ENCODE measurements at places on chromosomes 3 and 15. TPM values are rescaled to one million over a fixed set of nuclear protein-coding genes. Genes with fewer than 3 reads are reported as not detected.

DNA sequence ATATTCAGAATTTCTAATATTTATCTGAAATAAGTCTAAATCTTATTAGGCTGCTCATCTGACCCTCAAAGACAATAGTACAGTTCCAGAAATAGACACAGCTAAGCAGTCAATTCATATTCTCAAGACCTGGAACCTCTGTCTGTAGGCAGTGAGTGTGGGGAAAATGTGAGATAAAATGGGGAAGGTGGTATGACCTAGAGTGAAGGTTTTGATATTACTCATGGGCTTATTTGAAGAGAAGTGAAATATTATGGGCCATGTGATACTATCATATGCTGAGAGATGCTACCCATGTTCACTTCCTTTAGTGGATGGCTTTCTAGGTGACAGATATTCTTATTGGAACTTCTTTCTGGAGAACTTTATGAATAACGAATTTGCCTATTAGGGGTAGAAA is 33.5 kb downstream of the TGFBR2 start:
- DNase-seq, result no peak
- 0 out of 2 replicates have a peak, but pooled peaks cover 2% of the 10 kb centered on the region for H3K36me3 ChIP-seq
- no peak overlapping the region for H3K4me3 ChIP-seq

- H3K4me3 ChIP-seq, result no peak overlapping the region
- no peaks in the 10 kb centered on the region for H3K36me3 ChIP-seq
- H3K27ac ChIP-seq, result no peak overlapping the region
- no peak for DNase-seq
Observed at GRCh38 chr15:88104357-88104756, 152.2 kb downstream of the NTRK3 start.

DNA sequence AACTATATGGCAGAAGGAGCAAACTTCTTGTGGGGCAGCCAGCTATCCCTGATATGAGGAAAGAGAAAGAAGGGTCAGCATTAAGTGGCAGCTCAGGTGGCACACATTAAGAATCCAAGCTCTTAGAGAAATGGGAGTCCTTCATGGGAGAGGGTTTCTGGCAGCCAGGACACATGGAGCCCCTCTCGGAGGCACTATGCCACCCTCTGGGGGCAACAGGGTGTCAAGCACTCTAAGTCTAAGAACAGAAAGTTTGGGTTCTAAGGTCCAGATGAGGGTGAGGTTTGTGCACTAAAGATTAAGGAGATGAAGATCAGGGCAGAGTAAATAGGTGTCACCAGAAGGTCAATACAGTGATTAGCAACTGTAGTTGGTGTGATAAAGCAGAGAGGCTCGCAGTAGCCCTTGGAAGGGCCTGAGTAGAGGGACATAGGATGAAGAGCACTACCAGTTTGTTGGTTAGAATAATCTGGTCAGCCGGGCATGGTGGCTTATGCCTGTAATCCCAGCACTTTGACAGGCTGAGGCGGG is 89.3 kb downstream of the ST6GAL1 start:
- H3K36me3 ChIP-seq, result peaks cover 4% of the 10 kb centered on the region
- no peak overlapping the region for H3K27ac ChIP-seq
- DNase-seq, result peak; percentile 34
- no peaks in the 10 kb centered on the region for H3K27me3 ChIP-seq
- no peaks in the 10 kb centered on the region for H3K4me1 ChIP-seq

GRCh38 chr15:75327005-75327404 is 8.9 kb upstream of the COMMD4 start:
- no peak overlapping the region for H3K4me3 ChIP-seq
- no peaks in the 10 kb centered on the region for H3K27me3 ChIP-seq
- H3K27ac ChIP-seq, result no peak overlapping the region

DNA sequence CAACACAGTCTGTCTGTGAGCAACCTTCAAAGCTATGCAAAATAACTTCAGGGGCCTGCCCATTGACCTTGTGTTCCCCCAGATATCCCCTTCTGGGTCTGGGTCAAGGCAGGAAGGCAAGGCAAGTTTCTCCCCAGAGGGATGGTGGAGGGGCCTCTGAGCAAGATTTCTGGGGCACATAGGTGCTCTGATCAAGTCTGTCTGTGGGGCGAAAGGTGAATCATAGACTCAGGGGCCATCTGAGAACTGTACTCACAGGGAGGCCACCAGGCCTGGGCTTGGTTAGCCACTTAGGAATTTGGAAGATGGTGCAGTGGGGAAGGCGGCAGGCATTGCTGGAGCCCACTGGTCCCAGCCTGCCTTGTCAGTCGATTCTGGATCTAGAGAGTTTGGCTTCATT is 92.4 kb downstream of the MINAR1 start:
- no peak for DNase-seq
- no peak overlapping the region for H3K4me3 ChIP-seq
- H3K36me3 ChIP-seq, result no peaks in the 10 kb centered on the region
- no peaks in the 10 kb centered on the region for H3K27me3 ChIP-seq

GRCh38 chr3:169146866-169147237 is 516.7 kb downstream of the MECOM start:
- no peak overlapping the region for H3K27ac ChIP-seq
- no peak for DNase-seq
- H3K36me3 ChIP-seq, result no peaks in the 10 kb centered on the region

GRCh38 chr15:65363306-65363705 is 14.5 kb downstream of the IGDCC3 start:
- no peak overlapping the region for H3K4me3 ChIP-seq
- DNase-seq, result no peak
- peaks cover 44% of the 10 kb centered on the region for H3K27me3 ChIP-seq
- no peaks in the 10 kb centered on the region for H3K36me3 ChIP-seq
- H3K4me1 ChIP-seq, result peaks cover 65% of the 10 kb centered on the region

DNA sequence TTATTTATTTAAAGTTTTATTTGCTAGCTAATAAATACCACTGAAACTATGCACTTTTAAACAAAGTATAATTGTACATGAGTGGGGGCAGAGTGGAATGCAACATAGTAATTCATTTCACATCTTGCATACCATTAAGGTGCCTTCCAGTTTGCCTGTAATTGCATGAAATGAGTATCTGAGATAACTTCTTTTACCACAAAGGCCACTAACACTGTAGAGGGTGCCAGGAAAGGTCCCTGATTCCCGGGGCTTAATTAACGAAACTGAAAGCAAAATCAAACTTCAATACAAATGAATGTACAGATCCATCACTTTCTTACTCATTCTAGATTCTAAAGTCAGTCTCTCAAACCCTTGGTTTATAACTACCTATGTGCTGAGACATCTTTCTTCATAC is 2.1 kb downstream of the CD47 start:
- no peaks in the 10 kb centered on the region for H3K4me1 ChIP-seq
- peaks cover 42% of the 10 kb centered on the region for H3K27me3 ChIP-seq
- H3K4me3 ChIP-seq, result no peak overlapping the region
- no peaks in the 10 kb centered on the region for H3K36me3 ChIP-seq
- no peak for DNase-seq

- H3K27ac ChIP-seq, result no peak overlapping the region
- no peaks in the 10 kb centered on the region for H3K36me3 ChIP-seq
- no peaks in the 10 kb centered on the region for H3K27me3 ChIP-seq
- DNase-seq, result no peak
Observed at GRCh38 chr3:179268400-179269051, 17.6 kb upstream of the KCNMB3 start.

DNA sequence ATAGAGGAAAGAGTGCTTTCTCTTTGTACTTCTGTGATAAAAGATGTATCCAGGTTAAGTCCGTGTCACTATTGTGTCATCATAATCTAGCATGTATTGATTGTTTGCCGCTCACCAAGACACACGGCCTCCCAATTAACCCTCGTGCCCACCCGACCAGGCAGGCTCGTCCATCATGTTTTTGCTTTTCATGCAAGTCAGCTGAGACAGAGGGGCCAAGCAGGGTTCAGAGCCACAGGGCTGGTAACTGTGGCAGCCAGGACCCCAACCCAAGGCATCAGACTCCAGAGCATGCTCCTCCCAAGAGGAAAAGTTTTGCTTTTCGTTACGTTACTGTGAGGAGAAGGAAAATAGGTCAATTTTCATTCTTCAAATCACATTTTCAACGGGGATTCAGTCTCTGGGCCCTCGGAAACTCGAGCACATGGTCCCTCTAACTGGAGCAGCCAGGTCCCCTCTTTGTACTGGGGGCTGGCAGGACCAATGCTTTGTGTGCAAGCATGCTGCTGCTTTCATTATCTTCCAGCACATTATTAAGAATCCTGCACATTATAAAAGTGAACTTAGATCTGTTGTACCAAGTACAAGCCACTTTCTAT is 161.1 kb upstream of the TOPAZ1 start:
- H3K4me3 ChIP-seq, result no peak overlapping the region
- H3K27ac ChIP-seq, result no peak overlapping the region

DNA sequence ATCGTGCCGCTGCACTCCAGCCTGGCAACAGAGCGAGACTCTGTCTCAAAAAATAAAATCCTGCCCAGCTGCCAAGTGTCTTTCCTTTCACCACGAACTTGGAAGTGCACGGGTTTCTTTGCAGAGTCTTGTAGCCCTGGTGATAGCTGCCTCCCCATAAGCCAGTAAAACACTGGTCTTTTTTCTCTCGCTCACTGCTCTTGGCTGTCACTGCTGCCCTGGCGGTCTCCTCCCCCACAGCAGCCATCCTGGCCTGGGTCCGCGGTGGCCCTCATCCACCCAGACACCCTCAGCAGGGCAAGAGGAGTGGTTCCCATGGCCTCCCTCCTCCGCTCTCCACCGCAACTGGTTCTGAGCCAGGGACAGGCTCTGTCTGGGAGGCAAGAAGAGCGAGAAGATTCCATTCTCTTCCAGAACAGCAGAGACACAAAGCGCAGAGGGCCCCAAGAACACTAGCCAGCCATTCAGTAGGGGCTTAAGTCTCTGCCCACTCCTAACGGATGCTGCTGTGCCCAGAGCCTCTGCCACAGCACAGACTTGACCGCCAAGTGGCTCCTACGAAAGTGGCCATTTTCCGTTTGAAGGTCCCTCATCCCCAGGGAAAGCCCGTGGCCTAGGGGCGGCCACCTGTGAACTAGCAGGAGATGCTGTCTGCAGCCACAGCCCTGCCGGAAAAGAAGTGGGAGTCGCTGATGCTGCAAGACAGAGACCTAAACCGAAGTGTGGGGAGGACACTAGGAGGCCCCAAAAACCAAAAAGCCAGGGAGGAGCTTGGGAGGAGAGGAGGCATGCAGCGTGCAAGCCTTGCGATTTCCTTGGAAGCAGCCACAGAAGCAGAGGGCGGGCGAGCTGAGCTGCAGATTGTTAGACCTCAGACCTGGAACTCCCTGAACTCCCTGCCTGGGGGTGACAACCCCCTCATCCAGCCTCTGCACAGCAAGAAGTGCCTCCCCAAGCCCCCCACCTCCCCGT is 44.1 kb downstream of the KLHL25 start:
- H3K4me1 ChIP-seq, result peaks cover 61% of the 10 kb centered on the region
- no peaks in the 10 kb centered on the region for H3K27me3 ChIP-seq
- 0 out of 2 replicates have a peak, but pooled peaks cover 9% of the 10 kb centered on the region for H3K36me3 ChIP-seq
- H3K4me3 ChIP-seq, result peak overlapping the region; percentile 47

- peaks cover 33% of the 10 kb centered on the region for H3K4me1 ChIP-seq
- no peak overlapping the region for H3K27ac ChIP-seq
- DNase-seq, result no peak
Observed at GRCh38 chr3:55884491-55885285, 397.6 kb upstream of the WNT5A start.

- DNase-seq, result peak; percentile 60
- peak overlapping the region; percentile 85 for H3K27ac ChIP-seq
- H3K4me1 ChIP-seq, result peaks cover 42% of the 10 kb centered on the region
- peak overlapping the region; percentile 83 for H3K4me3 ChIP-seq
- H3K36me3 ChIP-seq, result no peaks in the 10 kb centered on the region
- H3K27me3 ChIP-seq, result peaks cover 24% of the 10 kb centered on the region
Observed at GRCh38 chr3:151085889-151086483, 522 bp downstream of the MED12L start.

GRCh38 chr15:99165020-99165790 is 60.3 kb downstream of the SYNM start:
- no peaks in the 10 kb centered on the region for H3K36me3 ChIP-seq
- H3K27ac ChIP-seq, result no peak overlapping the region
- H3K4me3 ChIP-seq, result no peak overlapping the region

- no peak overlapping the region for H3K4me3 ChIP-seq
- 0 out of 2 replicates have a peak, but pooled peaks cover 4% of the 10 kb centered on the region for H3K36me3 ChIP-seq
- H3K27me3 ChIP-seq, result no peaks in the 10 kb centered on the region
- H3K27ac ChIP-seq, result no peak overlapping the region
Observed at GRCh38 chr3:115704661-115705338, 81.5 kb downstream of the GAP43 start.

DNA sequence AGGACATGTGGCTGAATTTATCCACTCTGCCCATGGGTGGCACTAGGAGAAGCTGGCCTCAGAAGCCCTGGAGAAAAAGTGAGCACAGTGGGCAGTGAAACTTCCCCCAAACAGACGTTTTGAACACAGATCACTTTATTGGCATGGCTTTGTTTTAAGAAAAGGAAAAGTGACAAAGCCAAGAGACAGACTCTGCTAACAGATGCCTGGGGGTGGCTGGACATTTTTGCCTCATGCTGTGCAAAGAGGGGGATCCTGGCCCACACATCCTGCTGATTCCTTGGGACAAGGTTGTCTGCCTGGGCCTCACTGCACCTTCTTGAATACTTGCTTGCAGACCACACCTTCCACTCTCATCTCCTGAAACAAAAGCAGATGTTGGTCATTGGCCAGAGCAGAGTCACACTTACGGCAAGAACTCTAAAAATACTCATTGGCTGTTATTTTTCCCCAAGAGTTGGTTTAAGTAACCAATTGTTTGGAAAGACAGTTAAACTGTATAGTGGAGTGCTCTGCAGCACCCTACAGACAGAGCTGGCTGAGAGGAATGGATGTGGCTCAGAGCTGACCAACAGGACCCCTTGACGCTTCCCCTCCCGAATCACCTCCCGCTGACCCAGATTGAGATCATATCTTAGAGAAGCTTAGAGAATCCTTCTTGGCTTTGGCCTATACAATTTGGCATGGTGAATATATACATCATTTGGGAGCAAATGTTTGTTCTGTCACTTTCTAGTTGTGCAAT is 22.0 kb downstream of the RBP1 start:
- no peaks in the 10 kb centered on the region for H3K27me3 ChIP-seq
- no peak overlapping the region for H3K4me3 ChIP-seq
- no peak overlapping the region for H3K27ac ChIP-seq
- H3K36me3 ChIP-seq, result no peaks in the 10 kb centered on the region

DNA sequence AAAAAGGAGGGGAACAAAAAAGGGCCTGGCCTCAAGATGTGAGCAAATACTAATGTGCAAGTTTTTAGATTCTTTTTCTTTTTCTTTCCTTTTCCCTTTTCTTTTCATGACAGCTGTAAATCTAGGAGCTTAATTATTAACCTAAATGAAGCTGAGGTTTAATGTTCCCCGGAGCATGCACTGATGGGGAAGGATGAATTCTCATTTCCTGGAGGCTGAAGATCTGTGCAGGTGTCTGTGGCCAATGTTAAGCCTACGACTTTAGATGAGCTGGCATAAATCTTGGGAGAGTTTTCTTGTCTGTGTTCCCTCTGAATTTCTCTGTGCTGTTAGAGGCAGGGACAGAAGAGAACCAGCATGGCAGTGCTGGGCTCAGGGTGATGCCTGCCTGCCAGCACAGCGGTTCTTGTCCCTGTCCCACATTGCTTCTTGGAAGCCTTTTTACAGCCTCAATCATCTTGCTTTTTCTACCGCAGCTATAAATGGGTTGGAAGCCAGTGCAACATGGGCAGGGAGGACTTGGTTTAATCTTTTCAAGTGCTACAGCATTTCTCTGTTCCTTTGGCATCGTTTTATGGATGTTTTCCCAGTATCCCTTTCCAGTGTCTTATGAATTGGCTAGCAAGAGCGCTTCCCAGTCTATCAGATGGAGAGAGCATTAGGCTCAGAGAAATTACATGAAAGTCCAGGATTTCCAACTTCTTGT is 119.1 kb downstream of the ATG7 start:
- peaks cover 6% of the 10 kb centered on the region for H3K4me1 ChIP-seq
- no peak overlapping the region for H3K4me3 ChIP-seq
- H3K36me3 ChIP-seq, result no peaks in the 10 kb centered on the region
- no peaks in the 10 kb centered on the region for H3K27me3 ChIP-seq
- no peak overlapping the region for H3K27ac ChIP-seq
- DNase-seq, result no peak

NGRN gene
- total RNA-seq, result 131 TPM

SLC6A1 gene
- total RNA-seq, result 0.28 TPM

Data from GM23338 (cell line).